ENCODE measurements at places on chromosomes 1 and 21.

DNA sequence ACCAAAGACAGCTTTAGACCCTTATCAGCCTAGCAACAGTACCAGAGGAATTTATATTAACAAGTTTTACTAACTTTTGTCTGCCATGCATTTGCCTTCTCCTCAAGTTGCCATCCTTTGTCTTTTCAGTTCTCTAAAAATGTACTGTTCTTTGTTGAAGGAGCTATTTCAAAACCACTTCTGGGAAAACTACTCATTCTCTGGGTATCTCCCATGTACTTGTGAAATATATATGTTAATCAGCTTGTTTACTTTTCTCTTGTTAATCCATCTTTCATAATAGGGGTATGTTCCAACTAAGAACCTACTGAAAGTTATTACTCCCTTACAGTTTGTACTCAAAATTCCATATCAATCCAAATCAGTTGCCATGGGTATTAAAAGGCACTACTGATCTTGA lies 16.3 kb downstream of the DPYD start:
- DNase-seq: peak; percentile 75

DNA sequence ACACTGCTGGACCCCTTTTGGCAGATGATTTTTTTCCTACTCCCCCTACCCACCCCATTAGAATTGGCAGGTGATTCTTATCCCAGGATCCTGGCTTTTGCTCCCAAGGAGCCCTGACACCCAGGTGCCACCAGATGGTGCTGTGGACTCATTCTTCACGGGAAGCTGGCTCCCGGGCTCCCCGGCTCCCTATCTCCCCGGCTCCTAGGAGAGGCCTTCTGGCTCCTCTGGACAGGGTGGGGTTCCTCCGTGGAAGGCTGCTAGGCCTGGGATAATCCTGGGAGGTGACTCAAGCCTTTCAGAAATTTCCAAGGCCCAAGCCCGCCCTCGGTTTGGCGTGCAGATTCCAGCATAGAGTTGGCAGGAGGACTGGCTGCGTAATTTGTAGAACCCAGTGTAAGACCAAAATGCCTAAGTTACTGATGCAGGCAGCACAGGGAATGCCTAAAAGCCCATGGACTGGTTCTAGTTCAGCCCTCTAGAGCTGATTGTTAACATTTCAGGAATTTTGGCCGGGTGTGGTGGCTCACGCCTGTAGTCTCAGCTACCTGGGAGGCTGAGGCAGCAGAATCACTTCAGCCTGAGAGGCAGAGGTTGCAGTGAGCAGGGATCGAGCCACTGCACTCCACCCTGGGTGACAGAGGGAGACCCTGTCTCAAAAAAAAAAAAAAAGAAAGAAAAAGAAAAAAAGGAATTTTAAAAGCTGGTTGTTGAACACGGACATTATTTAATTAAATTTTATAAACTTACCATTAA lies 6.8 kb upstream of the BSDC1 start:
- peak; percentile 85 for DNase-seq

DNA sequence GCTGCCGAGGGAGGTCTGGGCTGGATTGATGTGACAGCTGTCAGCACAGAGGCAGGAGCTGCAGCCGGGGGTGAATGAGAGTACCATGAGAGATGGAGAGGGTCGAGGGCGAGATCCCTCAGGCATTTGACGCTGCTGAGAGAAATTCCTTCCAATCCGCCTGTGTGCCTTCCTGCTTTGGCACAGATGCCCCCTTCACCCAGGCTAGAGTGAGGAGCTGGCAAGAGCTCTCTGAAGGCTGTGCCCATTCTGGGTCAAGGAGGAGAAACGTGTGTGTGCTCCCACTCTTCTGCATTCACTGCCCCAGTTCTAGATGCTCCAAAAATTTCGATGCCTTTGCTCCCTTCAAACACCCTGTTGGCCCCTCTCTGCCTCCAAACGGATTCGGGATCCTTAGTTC lies 4.8 kb downstream of the ARTN start:
- DNase-seq: no peak

DNA sequence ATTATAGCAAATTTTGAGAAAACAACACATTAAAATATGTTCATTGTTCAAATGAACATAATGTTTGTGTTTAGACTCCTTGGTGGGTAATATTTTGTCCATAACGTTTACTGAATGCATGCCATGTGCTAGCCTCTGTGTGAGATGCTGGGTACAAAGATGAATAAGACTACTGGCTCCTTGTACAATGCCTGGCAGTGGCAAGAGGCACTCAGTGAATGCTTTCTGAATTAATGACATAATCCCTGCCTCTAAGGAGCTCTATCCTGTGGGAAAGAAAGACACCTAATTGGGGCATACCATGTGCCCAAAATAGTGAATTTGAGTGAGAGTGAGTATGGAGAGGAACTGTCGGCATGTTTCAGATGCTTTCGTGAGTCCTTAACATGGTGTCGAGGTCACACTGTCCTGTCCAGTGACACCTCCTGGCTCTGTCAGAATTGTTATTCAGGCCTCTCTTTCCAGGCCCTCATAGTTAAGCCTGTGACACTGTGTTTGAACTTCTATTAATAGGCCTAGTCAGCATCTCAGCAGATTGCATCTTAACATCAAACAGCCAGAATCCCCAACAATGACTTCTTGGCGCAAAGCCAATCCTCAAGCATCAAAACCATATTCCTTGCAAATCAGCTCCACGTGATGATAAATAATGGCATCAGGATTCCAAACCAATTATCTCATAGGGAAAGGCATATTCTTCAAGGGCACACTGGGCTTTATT lies 32.8 kb upstream of the S1PR1 start:
- DNase-seq: peak; percentile 87

GRCh38 chr1:119712342-119713038 lies 756 bp downstream of the PHGDH start:
- peak; percentile 86 for DNase-seq

DNA sequence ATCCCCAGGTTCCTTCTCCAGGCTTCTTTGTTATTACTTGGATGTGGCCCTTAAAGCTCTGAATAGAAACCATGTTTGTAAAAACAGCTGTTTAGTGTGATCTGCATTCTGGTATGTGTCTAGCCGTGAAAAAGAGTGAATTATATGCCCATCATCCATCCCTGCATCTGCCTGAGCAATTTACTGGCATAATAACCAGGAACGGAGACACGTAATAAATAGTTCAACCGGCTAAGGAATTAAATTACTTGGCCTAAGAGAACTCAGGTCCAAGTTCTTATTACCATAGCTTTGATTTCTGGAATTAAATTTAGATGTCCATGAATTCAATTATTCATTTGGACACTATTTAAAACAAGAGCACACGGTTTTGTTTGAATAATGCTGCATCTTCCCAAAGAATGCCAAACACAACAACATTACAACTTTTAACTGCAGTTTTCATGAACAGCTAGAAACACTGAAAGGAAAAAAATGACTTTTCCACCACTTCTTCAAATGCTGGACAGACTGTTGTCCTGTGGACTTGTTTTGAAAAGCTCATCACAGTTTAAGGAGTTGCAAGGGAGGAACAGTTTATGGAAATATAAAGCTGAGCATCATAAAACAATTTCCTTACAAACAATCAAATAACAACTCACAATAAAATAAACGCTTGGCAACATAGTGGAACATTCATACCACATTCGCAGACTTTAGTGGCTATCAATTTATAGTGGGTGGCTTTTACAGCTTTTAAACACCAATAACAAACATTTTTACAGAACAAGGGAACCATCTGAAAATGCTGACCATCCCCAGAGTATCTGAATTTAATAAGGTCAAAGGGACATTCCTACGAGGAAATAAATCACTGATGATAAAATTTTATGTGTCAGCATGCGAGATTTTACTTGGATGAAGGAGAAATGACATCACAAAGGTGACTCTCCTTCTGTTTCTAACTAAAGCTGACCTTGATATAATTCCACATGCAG lies 144.7 kb downstream of the APP start:
- DNase-seq: no peak

DNA sequence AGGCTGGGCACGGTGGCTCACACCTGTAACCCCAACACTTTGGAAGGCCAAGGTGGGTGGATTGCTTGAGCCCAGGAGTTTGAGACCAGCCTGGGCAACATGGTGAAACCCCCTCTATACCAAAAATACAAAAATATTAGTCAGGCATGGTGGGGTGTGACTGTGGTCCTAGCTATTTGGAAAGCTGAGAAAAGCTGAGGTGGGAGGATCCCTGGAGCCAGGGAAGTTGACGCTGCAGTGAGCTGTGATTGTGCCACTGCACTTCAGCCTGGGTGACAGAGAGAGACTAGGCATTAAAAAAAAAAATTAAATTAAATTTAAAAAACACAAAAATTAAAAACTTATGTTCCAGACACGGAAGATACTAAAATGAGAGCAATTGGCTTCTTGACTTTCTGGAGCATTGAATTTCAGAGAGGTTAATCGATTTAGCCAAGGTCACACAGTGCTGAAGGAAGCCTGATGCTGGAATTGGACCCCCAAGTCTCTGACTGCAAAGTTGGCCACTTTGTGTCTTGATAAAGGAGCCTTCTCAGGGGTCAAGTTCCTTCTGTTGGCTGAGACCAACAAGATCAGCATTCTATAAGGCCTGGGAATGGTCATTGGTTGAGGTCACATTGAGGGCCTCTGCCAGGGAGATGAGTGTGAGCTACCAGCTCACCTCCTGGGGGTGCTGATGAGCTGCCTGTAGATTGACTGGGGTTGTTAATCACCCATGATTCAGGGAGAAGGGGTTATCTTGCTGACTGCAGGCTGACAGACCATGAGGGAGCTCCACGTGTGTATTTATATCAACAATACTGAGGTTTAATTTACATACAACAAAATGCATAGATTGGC lies 54.3 kb downstream of the RPS6KA1 start:
- no peak for DNase-seq

GRCh38 chr1:41726899-41727748 lies 191.6 kb downstream of the HIVEP3 start:
- DNase-seq: no peak

GRCh38 chr1:87717157-87717670 lies 388.5 kb downstream of the LMO4 start:
- no peak for DNase-seq

- DNase-seq: no peak
Observed at GRCh38 chr1:244241438-244241837, 190.4 kb downstream of the ZBTB18 start.

GRCh38 chr1:229109320-229109761 lies 161.6 kb upstream of the RAB4A start:
- no peak for DNase-seq

- DNase-seq: peak; percentile 6
Observed at GRCh38 chr1:82778612-82779011, 977.9 kb downstream of the ADGRL2 start.

- no peak for DNase-seq
Observed at GRCh38 chr1:93686504-93687250, 5.0 kb upstream of the BCAR3 start.

DNA sequence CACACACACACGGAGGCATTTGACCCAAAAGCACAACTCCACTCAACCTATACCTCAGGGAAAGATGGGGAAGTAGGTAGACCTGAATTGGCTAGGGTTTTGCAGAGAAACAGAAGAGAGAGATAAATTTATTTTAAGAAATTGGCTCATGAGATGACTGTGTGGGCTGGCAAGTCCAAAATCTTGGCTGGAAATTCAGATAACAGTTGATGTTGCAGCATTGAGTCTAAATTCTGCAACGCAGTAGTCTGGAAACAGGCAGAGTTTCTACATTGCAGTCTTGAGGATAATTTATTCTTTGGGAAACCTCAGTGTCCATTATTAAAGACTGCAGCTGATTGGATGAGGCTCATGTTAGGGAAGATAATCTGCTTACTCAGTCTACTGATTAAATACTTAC lies 4.3 kb upstream of the LCE2B start:
- DNase-seq: no peak

DNA sequence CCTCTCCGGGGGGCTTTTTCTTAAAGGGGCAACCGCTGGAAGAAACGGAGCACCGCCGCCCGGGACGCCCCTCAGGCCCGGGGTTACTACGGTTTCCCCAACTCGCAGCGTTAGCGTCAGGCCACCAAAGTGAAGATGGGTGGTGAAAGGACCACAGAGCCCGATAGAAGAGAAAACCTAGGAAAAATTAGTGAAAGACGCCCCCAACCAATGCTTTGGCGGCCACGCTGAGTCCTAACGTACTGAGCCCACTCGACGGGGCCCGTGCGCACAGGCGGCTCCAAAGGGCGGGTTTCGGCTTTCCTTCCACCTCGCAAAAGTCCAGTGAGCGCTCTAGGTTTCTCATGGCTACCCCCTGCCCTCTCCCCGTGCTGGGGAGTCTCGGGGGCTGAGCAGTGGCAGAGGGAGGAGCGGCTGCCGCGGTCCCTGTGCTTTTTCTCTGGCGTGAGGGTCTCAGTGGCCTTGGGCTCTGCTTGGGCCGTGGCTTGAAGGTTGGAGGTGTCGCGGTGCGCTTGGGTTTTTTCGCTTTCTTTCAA lies 12.2 kb upstream of the SPEN start:
- DNase-seq: no peak

DNA sequence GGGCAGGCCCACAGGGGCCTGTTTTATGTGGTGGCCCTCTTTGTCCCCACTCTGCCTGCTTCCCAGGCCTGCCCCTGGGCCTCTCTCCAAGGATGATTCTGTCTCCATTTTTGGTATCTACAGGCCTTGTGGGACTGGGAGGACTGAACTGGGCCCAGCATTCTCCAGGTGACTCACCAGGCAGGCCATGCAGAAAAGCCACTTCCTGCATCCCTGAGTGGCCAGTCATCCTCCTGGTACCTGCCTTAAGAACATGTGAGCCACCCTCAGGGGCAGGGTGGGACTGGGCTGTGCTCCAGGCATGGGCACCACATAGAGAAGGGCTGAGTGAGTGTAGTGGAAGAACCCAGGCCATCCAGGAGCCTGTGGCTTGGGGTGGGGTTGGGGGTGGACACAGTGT lies 20.0 kb upstream of the BCAR3 start:
- DNase-seq: peak; percentile 98

- DNase-seq: no peak
Observed at GRCh38 chr1:165371588-165372225, 15.2 kb upstream of the LMX1A start.

DNA sequence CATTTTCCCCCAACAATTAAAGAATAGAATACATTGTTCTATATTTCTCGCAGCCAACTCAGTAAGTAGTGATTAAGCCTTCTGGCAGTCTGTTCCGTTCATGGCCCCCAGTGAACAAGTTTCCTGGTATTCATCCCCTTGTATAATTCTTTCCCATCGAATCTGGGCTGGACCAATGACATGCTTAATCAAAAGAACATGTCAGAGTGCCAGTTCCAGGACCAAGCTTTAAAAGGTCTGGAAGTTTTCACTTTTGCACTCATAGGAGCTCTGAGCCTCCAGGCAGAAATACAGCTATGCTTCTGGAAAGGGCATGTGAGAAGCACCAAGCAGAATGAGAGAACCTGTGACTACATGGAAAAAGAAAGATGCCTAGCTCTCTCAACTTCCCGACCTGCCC lies 22.5 kb upstream of the DPYD start:
- peak; percentile 95 for DNase-seq

Data from foreskin fibroblast (primary cell).